ENCODE measurements at places on chromosomes 7 and 10.
A peak's percentile ranks its signal among the peaks of the same experiment; 100 is the strongest.

GRCh38 chr7:26624431-26624830, 240.0 kb downstream of the SKAP2 start:
- no peak for DNase-seq

GRCh38 chr10:53256623-53257022, 484.0 kb upstream of the MBL2 start:
- DNase-seq, result no peak

DNA sequence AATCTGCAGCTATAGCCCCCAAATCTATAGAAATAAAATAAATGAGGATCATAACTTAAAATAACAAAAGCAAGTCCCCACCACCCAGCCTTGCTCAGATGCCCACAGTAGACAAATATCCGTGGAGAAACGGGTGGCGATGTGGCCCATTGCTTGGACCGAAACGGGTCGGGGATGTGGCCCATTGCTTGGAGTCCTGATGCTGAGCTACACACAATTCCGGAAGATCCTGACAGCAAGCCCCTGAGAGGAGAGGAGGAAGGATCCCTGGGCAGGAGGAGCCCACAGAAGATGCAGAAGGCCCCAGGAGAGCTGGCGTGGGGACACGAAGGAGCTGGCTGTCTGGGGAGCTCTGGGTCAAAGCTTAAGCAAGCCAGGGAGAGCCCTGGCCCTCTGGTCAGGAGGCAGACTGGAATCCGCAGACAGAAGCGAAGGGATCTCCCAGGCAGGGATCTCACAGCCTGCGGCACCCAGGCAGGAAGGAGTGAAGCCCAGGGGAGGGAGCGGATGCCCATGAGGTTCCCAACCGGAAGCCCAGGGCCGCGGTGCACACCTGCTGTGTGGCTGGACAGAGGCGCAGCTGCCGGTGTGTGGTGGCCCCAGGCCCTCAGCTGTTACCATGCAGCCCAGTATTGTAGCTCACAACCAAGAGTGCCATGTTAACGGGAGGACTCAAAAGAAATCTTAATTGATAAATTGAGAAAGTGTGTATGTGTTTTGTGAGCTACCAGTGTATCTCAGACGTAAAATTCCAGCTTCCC, 138.8 kb downstream of the ADARB2 start:
- no peak for DNase-seq

DNA sequence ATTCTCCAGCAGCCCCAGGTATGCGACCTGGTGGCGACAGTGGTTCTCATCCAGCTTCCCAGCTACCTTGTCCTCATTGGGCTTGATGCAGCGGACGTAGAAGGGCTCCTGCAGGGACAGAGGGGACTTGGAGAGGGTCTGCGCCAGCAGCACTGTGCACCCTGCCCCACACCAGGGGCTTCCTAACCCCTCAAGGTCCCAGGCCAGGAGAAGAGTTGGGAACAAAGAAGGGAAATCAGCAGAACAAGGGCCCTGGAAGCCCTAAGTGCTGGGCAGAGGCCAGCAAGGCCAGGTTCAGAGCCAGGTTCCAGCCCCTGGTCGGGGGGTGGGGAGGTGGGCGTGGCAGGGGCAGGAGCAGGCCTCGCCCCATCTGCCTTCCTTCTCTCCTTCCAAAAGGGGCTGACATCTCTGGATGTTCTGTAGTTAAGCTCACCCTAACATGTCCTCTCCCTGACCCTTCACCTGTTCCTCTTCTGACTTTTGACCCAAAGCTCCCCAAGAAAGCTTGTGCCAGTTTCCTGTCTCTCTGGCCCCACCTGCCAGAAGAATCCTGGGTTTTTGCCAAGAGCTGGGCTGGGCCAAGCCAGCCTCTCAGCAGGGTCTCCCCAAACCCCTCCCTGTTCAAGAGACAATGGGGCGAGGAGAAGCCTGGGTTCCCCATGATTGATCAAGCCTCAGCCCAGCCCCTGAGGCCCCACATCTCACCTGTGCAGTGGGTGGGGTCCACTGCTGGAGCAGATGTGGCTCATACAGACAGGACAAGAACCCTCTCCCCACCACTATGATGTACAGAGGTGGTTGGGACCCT, 11.9 kb downstream of the MYO1G start:
- no peak for DNase-seq

- no peak for DNase-seq
Observed at GRCh38 chr10:95434583-95434982, 126.6 kb downstream of the SORBS1 start.

DNA sequence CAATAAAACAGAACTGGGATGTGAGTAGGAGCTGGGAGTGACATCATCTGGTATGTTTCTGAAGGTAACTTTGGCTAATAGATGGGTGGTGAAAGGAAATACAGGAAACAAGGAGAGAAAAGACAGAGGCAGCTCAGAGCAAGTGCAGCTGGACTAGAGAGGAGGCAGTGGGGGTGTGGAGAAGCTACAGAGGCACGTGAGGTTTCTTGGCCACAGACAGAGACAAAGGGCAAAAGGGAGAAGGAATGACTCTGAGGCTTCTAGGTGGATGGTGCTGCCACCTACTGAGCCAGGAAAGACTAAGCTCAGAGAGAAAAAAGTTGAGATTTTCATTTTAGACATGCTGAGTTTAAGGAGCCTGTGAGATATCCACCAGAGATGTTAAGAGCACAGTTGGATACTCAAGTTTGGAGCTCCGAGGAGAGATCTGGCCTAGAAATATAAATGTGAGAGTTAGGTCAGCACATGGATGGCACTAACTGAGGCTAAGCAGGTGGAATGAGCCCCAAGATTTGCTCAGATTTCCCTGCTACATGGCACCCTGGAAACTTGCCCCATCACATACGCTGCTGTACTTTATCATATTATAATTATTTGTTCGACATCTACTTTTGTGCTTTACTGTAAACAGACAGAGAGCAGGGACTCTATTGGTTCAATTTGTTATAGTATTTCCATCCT, 293.0 kb upstream of the IMMP2L start:
- DNase-seq, result peak; percentile 35

- no peak for DNase-seq
Observed at GRCh38 chr10:75599875-75600648, 168.6 kb downstream of the LRMDA start.

- DNase-seq, result peak; percentile 67
Observed at GRCh38 chr7:5594616-5595544, 171.2 kb upstream of the TNRC18 start.

GRCh38 chr10:35409808-35410207, 73.5 kb downstream of the CCNY start:
- DNase-seq, result no peak

DNA sequence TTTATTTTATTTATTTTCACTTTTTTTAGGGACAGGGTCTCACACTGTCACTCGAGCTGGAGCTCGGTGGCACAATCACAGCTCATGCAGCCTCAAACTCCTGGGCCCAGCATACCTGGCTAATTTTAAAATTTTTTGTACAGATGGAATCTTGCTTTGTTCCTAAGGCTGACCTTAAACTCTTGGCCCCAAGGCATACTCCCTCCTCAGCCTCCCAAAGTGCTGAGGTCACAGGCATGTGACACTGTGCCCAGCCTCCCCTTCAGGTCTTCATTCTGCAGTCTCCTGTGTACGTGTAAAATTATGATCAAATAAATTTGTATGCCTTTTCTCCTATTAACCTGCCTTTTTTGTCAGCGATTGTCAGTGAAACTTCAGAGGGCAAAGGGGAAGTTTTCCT, 17.8 kb upstream of the TCTN3 start:
- DNase-seq, result no peak

DNA sequence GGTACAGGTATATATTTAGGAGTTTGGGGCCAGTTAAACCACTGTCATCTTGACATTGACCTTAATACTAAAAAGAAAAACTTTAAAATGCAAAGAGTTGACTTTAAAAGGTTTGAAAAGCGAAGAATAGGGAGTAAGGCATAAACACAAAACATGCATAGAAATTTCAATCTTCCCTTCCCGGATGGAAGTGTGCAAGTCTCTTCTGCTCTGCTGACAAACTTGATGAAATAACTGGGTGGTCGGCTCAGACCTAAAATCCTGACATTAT, 3.4 kb upstream of the SPAG6 start:
- no peak for DNase-seq

GRCh38 chr7:37379546-37380277, 69.0 kb downstream of the ELMO1 start:
- no peak for DNase-seq

DNA sequence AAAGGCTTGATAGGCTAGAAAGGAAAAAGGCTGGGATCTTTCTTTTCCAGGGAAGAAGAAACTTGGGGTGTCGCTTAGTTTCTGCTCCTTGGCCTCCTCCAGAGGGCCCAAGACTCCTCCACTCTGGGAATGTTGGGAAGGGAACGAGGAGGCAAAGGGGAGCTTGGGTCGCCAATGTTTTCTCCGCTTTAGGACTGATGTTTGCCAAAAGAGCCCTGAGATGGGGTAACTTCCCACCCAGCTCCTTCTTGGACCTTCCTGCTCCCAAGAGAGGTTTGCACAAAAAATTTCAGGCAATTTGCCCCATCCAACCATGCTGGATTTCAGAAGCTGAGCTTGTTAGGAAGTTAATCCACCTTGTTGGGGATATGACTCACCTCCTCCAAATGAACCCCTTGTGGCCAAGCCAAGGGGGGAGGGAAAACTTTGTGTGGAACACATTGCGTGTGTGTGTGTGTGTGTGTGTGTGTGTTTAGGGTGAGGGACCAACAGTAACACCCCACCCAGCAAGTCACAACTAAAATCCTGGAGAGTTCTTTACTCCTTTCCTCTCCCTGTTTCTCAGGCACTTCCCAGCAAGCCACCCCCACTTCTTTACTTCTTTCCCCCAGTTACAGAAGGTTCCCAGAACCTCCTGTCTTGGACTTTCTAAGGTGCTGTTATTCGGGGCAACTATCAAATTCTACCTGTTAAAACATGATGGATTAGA, 8.7 kb upstream of the HOXA2 start:
- DNase-seq, result no peak

- no peak for DNase-seq
Observed at GRCh38 chr7:24221500-24221899, 62.5 kb upstream of the NPY start.

GRCh38 chr7:118006979-118007378, 133.7 kb upstream of the CTTNBP2 start:
- no peak for DNase-seq

- DNase-seq, result no peak
Observed at GRCh38 chr7:26891400-26892350, 27.3 kb upstream of the SKAP2 start.

GRCh38 chr7:1987084-1987535, 245.6 kb downstream of the MAD1L1 start:
- DNase-seq, result no peak

DNA sequence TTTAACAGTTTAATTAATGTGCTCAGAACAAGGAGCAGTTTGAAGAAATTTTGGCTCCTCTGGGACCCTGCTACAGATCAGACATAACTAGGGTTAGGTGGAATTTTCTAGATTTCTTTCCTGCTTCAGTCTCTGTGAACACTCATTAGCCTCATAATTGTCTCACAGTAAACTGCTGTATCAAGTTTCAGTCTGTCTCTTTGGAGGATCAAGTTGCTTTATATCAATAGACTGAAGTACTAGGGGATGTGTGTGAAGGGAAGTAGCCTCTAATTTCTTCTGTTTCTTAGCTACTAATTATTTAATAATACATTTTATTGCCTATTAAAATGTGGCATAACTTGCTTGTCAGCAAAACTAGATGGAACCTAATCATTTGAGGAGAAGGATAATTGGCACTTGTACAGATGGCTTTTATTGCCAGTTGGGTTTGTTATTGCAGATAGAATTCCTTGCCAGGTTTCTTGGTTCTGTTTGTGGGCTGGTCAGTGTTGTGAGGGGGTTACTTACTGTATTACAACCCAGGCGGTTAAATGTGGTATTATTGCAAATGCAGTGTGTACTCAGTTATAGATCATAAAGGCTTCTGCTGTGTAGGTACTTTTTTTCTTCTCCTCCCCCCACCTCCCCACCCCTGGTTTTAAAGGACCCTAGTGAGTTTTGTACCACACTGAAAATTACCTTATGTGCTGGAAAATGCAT, 758.0 kb downstream of the AUTS2 start:
- DNase-seq, result peak; percentile 97

GRCh38 chr10:78905015-78905956, 163.5 kb upstream of the ZMIZ1 start:
- DNase-seq, result peak; percentile 39

DNA sequence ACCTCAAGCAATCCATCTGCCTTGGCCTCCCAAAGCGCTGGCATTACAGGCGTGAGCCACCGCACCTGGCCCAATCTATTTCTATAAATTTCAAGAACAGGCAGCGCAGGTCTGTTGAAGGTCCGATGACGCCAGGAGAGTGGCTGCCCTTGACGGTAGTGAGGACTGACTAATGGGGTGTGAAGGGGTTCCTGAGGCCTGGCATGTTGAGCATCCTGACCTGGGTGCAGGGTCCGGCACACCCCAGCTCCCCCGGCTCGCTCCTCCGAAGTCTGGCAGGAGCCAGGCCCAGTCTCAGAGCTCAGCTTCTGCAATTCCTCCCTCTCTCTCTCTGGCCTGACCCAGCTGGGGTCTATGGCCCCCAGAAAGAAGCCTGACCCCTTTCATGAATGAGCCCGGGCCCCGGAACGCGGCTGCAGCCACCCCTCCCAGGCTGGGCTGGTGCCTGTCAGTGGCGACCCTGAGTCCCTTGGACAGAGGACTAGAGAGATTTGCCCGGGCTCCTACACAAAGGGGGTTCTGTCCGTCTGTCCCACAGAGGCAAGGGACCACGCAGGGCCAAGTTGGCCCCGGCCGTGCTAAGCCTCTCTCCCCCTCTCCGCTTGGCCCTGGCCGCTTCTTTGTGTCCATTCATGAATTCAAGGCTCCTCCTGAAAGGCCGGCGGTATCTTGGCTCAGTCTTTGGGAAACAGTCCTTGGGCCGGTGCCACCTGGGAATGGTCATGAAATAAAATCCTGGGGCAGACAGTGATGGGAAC, 18.8 kb downstream of the MMD2 start:
- DNase-seq, result no peak

DNA sequence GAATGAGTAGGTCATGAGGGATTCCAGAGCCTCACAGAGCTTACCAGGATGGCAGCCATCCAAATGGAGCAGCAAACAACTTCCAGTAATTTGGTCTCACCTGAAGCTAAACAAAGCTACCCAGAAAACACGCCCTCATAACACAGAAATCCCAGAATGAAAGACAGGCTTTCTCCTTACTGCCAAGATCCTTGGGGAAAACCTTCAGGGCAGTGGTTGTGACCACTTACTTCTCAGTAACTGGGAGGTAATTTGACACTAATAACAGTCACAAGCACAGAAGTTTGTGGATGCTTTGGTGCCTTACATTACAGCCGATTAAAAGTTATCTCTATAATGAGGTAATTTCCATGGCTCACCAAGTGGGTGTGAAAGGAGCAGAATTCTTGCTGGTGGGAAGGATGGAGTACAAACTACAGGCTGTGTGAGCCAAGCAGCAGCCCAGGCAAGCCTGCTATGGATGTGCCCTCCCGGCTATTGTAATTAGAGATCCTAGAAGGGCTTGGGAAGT, 10.4 kb downstream of the WDR91 start:
- no peak for DNase-seq

DNA sequence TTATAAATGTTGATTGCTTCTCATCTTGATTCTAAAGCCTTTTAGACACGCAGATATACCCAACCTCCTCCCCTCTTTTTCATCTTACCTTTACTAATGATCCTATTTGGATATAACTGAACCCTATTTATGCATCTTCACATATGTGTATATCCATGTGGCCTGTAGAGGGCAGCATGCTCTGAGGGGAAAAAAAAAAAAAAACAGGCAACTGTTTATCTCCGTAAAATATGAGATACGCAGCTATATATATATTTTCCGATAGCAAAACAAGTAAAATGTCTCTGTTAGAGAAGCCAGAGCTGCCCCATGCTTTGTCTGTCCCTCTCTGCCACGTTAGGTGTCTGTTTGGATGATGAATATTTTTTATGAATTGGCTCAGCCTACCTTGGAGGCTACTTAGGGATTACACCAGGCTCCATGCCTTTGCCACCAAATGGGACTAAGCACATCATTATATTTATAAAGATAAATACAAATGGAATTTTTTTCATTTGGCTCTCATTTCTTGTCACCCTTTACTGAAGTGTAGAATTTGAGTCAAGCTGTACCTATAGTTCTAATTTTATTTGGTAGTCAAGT, 174.8 kb upstream of the FZD1 start:
- peak; percentile 62 for DNase-seq
